ENCODE measurements at places on chromosomes 12 and 14.

GRCh38 chr12:120914794-120915193 is 10.6 kb upstream of the SPPL3 start:
- DNase-seq: no peak

DNA sequence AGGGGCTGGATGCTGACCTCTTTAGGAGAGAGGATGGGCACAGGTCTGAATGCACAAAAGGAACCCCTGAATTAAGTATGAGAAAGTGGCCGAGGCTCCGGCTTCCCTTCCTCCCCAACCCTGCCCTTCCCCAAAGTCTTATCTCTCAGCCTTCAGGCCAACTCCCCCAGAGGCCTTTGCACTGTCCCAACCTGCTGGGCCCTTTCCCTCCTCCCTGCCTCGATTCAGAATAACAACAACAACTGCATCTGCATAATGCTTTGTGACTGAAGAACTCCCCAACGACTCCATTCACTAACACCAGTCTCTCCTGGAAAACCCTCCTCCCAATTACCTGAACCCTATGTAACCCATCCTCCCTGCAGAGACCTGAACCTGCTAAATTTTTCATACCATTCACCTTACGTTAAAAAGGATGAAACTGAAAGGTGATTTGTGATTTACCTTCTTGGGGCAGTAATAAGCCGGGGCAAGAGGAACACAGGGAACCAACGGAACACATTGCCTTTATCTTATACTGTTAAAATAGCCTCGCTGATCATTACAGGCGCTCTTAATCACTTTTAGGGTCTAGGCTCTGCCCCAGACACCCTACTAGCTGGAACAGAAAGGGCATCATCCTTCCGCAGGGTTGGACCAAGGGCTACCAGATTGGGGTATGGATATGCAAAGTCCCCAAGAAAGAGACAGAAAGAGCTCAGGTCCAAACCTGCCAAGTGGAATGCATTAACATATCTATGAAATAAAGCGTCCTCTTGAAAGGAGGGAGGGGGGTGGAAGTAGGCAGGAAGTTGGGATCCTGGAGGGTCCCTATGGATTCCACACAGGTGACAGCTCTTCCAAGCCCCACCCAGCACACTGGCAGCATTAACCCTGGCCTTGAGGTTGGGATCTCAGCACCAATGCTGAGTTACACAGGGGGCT is 24.2 kb upstream of the FOXN3 start:
- no peak for DNase-seq

DNA sequence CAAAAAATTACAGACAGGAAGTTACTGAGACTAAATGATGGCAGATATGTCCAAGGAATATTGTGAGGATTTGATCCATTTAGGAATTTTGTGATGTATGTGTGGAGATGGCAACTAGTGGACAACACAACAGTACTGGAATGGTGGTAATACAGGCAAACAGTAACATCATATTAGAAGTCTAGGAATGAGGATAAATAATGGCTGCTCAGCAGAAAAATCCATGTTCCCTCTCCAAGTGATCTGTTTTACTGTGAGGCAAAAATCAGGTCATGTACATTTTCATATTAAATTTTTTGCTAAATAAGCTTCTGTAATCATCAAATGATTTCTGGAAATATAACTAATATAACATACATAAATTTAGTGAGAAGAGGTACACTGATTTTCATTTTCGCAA is 108.4 kb downstream of the MED13L start:
- DNase-seq: no peak

DNA sequence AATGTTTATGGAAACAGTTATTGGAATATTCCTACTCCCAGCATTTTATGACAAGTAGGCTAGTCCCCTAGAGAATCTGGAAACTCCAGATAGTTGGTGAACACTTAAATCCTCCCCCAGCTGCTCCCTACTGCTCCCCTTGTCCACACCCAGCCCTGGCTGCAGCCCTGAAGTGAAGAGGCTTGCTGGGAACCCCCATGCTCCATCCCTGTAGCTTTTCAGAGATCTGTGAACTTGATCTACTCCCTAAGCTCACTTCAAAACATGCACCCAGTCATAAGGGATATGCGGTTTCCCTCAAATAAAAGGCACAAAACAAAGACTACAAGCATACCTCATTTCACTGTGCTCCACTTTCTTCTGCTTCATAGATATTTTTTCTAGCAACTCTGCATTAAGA is 33.2 kb downstream of the EGLN3 start:
- DNase-seq: peak; percentile 66

DNA sequence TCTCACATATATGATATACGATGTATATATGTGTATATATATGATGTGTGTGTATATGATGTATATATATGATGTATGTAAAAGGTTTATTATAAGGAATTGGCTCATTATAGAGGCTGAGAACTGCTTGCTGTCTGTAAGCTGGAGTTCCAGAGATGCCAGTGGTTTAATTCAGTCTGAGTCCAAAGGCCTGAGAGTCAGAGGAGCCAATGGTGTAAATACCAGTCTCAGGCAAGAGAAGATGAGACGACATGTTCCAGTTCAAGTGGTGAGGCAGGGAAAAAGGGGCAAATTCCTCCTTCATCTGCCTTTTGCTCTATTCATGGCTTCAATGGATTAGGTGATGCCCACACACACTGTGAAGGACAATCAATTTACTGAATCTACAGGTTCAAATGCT is 17.1 kb upstream of the STYK1 start:
- no peak for DNase-seq

DNA sequence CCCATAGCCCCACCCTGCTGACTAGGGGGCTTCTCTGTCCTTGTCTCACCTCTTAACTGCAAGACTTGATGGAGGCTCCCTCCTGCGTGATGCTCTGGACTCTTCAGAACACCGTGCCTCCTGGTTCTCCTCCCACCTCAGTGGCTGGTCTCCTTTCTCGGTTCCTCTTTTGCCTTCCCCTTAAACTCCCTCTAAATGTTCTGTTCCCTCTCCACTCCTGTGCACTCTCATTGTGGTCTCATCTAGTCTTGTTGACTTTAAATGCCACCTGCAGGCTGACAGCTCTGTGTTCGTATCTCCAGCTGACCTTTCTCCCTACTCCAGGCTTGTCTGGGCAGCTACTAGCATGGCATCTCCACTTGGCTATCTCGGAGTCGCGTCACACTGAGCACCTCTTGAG is 28.3 kb downstream of the DYNC1H1 start:
- no peak for DNase-seq

DNA sequence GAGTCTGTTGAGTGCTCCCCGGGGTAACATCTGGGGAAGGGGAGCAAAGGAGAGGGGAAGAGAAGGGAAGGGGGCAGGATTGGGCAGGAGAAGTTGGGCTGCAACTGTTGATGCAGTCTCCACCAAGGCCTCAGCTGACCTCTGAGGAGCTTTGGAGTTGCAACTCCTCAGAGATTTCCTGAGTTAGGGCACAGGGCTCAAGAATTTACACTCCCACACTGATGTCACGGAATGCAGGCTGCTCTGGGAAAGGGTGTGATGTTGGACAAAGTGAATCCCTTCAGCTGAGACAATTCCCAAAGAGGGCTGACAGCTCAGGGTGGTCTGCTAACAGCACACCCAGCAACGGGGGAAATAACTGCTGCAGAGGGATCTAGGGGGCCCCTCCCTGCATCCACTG is 295.6 kb downstream of the PCNX1 start:
- DNase-seq: no peak

GRCh38 chr14:31886156-31886835 is 190.8 kb upstream of the ARHGAP5 start:
- no peak for DNase-seq

- DNase-seq: no peak
Observed at GRCh38 chr14:49950275-49951228, 57.7 kb downstream of the ARF6 start.

GRCh38 chr12:110937104-110937641 is 16.8 kb upstream of the MYL2 start:
- DNase-seq: peak; percentile 19

DNA sequence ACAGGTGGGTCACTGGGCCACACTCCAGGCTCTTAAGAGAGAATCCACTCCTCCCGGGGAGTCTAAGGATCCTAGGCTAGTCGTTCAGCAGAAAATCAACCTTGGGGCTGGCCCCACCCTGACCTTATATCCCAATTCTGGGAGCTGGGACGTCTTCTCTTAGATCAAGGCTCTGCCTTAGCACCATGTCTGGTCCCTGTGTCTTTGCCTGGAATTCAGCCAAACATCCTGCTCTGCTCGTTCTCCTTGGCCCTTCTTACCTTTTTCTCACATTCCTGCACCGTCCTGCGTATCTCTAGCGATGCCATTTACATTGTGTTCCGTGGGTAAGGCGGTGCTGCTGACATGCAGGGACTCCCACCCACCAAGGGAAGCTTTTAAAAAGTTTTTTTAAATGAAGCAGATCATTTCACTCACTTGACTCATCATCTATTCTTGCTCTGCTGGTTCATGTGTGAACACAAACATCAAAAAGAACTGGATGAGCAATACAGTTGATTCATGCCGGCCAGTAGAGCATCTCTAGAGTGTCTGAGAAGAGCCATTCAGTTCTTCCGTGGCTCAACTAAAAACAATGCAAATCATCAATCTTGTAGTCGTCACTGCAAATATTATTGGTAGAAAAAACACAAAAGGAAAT is 50.2 kb downstream of the KCNK13 start:
- DNase-seq: no peak

GRCh38 chr14:29016050-29016900 is 249.7 kb downstream of the FOXG1 start:
- DNase-seq: peak; percentile 40

GRCh38 chr14:27553790-27554189 is 956.0 kb upstream of the NOVA1 start:
- DNase-seq: peak; percentile 1

DNA sequence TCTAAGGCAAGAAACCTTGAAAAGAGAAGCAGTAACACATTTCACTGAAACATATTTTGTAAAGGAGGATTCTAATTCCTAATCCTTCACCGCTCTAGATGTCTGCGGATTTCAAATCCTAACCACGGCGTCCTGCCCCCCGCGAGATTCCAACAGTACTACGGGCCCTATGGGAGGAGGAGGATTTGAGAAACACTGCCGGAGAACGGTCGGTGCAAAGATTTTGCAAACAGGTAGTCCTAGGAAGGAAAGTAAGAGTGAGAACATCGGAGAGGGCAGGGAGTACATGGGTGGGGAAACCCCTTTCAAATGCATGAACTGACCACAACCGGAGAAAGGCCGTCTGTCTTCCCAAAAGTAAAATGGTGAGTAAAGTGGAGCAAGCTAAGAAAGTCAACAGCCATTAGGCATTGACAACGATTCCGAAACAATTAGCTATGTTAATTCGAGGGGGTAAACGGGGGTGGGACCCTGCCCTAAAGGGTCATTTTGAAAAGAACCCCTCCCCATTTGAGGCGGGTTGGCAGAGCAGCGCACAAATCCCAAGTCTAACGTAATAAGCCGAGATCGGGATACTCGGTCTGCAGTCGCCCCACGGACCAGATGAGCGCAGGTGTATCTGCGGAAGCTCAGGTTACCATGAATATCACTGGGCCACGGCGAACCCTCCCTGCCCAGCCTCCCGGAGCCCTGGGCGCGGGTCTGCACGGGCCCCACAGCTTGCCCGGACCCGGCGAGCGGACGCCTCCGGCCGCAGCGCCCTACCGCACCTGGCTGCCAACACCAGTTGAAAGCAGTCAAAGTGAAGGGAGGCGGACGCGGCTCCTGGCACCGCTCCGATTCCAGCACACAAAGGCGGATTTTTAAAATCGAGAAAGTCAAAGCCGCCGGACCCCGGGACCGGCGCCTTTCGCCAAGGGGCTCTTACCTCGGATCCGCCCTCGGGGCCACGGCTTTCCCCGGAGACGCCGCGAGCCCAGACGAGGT is 662 bp downstream of the EPS8 start:
- DNase-seq: no peak

- DNase-seq: no peak
Observed at GRCh38 chr12:29428633-29429032, 47.7 kb upstream of the ERGIC2 start.

- no peak for DNase-seq
Observed at GRCh38 chr14:93126111-93126510, 10.4 kb upstream of the ITPK1 start.

DNA sequence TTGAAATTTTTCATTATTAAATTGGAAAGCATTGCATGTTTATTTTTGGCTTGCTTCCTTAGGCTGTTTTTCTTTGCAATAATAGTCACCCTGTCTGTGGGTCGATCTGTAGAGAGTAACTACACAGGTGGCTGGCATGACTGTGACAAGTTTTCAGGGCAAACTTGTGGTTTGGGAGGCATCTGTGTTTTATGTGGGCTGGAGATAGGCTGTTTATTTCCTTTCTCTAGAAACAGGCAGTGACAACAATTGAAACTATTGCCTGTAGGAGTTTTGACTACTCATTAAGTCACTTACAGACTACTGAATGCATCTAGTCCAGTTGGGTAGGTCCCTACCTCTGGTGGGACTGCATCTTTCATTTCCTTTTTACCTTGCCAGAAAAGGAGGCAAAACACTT is 155.6 kb downstream of the DYRK2 start:
- peak; percentile 91 for DNase-seq

- no peak for DNase-seq
Observed at GRCh38 chr12:121424624-121424975, 24.7 kb downstream of the RNF34 start.

- no peak for DNase-seq
Observed at GRCh38 chr12:70985850-70986249, 65.3 kb upstream of the PTPRR start.

GRCh38 chr12:117322428-117322827 is 39.0 kb downstream of the NOS1 start:
- no peak for DNase-seq

- DNase-seq: no peak
Observed at GRCh38 chr14:104301731-104302460, 163.5 kb downstream of the KIF26A start.

DNA sequence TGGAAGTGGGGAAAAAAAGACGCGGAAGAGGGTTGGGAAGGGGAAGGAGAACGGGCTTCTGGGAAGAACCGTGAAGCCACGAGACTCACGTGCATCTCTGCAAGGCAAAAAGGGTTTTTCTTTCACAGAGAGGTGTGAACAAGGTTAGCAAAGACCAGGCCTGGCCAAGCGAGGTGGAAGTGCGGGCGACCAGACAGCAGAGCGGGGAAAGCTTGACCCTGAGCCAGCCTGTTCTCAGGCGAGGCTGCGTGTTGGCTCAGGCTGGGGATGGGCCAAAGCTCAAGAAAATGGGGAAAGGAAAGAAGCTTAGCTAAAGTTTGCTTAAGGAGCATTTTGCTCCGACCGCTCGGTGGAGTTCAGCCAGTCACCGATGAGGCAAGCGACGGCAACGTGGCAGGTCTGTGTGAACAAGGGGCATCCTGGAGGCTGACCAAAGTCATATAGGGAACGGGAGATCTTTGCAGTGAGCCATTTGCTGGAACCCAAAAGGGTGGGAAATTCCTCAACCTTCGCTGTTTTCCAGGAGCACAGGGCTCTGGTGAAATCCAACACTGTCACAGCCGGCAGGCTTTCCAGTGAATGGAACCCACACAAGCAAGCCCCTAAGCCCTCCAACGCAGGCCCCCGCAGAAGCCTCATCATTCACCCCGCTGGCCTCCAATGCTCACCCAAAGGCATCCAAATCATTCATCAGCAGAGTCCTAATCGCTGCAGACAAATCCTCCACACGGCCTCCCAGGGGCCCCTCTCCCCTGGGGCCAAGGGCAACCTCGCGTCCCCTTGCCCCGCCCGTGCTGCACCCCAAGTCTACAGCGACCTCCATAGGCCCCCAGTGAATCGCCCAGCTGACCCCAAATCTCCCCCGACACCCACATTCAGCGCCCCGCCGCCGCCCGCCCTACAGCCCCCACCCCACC is 754 bp downstream of the ZNF605 start:
- no peak for DNase-seq
